Globus pallidus (tissue), 1 donor: ENCODE measurements at places on chromosomes 3 and 15.

DNA sequence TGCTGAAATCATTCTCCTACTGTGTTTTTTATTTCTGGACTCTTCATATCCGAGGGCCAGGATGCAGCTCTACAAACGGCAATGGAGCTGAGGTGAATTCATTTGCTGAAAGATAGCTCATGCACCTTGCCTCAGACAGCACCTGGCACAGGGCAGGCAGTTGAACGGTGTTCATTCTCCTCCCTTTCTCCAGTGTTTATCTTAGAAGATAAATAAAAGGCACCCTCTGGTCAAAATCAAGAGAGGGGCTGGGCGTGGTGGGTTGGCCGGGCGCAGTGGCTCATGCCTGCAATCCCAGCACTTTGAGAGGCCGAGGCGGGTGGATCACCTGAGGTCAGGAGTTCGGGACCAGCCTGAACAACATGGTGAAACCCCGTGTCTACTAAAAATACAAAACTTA is 79.3 kb upstream of the LMOD3 start:
- no peak for DNase-seq

GRCh38 chr15:78859971-78860719 is 12.5 kb upstream of the MORF4L1 start:
- peak; percentile 63 for DNase-seq

DNA sequence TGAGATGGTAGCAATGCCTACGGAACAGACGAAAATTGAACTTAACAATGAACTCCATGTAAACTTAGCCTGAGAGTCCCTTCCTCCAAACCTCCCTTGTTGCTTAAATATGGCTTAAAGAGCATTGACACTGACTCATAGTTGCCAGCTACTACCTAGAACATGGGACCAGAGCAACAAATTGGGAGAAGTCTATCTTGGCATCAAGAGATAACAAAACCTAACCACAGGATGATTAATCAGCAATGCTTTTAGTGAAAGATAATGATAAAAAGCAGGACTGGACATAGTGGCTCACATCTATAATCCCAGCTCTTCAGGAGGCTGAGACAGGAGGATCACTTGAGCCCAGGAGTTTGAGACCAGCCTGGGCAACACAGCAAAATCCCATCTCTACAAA is 117.8 kb upstream of the MNS1 start:
- no peak for DNase-seq

GRCh38 chr3:9879830-9880549 is at the start of gene CIDEC:
Gene CIDEC, minus strand, starts transcription at chr3:9880253. Its CDS starts 1,767 bp downstream, at chr3:9878486.
- no peak for DNase-seq

- DNase-seq: no peak
These were observed 357.2 kb downstream of the PDCD6IP start for GRCh38 chr3:34155666-34156065.

- DNase-seq: no peak
These were observed 610.6 kb upstream of the CFAP20DC start for GRCh38 chr3:59660376-59660775.

DNA sequence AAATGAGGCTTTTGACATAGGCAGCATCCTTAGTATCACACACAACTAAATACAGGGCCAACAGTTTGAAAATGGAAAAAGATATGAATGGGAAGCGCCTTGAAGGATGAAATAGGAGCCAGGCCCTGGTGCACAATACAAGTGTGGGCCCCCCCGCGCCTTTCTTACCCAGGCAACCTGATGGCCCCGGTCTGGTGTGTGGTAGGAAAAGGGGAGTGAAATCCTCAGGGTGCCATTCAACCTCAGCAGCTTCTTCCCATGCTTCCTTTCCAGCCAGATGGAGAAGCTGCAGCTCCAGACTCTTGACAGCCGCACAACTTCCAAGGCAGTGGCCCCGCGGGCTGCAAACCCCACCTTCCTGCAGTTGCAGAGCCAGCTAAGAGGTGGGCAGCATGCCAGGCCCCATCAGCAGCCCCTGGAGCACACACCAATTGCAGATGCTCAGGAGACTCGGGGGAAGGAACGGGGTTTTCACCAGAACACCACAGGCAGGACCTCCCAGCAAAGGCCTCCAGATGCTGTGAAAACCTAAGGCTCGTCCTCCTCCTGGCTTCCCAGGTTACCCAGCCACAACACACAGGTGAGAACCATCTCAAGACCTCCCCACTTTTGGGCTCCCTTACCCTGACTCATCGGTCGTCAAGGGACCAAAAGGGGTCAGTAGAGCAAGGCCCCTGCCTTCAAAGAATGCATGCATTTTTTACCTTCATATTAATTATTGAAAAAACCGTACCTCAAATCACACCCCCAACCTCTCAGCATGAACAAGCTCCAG is 101.6 kb downstream of the CPN2 start:
- no peak for DNase-seq

DNA sequence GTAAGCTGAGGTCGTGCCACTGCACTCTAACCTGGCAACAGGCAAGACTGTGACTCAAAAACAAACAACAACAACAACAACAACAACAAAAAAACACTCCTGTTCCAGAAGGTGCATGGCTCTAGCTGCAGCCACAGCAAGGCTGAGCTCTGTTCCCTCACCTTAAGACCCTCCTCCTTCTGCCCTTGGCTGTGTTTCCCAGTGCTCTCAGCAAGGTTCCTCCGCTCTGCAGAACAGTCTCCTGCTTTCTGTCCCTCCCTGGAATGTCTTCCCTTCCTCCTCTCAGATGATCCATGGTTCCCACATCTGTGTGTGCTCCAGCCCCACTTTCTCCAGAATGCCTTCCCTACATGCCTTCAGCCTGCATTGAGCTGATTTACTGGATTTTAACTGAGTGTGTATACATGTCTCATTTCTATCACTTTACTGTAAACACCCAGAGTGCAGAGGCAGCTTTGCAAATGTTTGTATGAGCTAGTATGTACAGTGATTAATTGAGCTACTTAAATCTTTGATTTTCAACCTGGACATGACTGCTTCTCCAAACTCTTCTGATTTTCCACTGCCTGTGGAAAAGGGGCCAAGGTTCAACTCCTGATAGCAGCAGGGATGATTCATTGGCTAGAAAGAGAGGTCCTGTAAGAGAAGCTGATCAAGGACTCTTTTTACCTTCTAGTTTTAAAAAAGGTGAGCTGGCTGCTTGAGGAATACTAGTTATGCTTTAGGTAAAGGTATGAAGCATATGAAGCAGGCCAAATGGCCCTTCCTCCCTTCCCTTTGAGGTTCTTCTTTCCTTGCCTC is 14.7 kb downstream of the ANKUB1 start:
- DNase-seq: no peak

DNA sequence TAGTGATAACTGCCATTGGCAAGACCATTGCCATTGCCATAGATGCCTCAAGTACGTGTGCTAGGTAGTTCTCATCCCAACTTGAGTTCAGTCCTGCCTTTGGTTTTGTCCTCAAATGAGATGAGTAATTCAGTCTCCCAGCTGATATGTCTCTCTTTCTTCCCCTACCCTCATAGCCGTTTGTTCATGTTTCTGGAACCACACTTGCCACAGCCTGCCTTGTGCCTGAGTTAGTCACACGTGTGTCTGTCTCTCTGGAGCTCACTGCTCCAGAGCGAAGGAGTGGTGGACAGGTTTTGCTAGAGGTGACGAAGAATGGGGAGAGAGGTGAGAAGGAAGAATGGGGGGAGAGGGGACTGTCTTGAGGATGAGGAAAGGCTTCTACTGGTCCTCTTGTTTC is 88.0 kb upstream of the IGF1R start:
- no peak for DNase-seq

DNA sequence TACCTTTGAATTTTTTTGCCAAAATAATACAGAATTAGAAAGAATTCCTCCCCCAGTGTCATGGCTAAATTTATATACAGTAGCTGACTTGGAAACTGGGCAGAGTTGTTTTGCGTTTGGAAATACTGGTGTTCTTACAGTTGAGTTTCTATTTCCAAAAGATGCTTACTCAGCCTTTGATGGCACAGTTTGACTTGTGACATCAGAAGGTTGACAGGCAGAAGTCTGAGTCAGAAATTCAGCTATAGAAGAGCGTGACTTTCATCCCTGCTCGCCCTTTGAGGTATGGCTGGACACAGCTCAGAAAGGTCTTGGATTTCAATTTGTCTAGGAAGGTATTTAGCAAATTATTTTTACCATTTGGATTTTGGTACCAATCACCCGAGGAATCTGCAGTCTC is 175.8 kb downstream of the VGLL4 start:
- no peak for DNase-seq

GRCh38 chr15:74454764-74455500 is 6.0 kb downstream of the UBL7 start:
- no peak for DNase-seq

DNA sequence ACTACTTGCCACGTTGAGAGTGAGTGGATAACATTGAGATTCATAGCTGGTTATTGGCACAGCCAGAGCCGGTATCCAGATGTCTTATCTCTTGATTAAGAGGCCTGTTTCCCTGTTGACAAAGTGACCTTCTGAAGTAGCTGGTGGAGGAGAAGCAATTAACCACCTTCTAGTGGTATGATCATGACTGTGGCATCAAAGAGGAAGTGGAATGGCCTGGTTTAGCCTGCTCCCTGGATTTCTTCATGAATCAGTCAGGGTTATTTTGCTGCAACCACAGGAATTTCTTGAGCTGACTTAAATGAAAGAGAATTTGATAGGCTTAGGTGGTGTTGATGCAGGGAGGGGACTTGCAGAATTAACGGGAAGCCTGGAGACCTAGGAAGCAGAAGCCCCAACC is 398.3 kb downstream of the MFSD1 start:
- no peak for DNase-seq

DNA sequence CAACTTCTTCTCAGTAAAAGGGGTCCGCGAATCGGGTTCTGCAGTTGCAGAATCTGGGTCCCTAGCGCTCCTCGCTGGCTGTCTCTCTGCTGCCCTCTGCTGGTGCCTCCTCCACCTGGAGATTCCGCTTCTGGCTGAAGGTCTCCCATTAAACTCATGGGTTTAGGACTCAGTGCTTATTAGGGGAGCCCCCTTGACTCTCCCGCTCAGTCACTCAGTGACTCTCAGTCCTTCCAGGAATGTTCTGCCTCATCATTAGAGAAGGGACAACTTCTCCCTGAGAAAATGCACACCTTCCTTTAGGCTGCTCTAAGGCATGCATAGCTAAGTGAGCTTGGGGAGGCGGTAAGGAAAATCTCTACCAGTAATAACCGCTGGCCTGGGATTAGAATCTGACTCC is 7.1 kb downstream of the CPN2 start:
- peak; percentile 43 for DNase-seq

DNA sequence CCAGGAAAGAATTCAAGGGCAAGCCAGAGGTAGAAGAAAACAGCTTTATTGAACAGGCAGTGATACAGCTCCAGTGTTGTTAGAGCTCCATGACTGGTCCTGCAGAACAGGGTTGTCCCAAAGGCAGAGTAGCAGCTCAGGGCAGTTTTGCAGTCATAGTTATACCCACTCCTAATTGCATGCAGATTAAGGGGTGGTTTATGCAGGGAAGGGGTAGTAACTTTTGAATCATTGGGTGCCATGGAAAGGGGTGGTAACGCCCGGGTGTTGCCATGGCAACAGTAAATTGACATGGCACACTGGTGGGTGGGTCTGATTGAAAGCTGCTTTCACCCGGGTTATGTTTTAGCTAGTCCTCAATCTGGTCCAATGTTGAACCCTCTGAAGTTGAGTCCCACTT is 9.7 kb upstream of the RAB6B start:
- no peak for DNase-seq

DNA sequence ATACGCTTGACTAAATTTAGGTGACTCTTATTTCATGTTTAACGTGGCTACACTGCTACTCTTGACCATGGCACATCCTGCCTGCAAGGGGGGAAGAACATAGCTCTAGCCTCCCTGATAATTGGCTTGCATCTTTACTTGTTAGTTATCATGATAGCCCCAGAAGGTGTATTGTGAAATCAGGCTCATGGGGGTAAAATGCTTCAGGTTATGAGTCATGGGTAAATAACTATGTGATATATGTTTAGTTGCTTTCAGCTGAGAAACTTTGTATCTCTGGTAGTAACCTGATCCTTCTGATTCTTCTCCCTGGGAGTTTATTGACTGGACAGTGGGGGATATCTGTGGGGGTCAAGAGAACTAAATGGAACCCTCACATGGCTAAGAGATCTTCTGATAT is 660.8 kb upstream of the UBE2E2 start:
- no peak for DNase-seq

DNA sequence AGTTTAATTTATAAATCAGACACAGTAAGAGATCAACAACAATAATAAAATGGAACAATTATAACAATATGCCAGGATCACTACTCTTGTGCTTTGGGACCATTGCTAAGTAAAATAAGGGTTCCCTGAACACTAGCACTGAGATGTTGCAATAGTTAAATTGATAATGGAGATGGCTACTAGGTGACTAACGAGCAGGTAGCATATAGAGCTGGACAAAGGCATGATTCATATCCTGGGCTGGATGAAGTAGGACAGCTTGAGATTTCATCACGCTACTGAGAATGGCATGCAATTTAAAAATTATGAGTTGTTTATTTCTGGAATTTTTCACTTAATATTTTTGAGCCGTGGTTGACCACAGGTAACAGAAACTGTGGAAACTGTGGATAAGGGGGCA is 20.7 kb upstream of the MYZAP start:
- DNase-seq: no peak

DNA sequence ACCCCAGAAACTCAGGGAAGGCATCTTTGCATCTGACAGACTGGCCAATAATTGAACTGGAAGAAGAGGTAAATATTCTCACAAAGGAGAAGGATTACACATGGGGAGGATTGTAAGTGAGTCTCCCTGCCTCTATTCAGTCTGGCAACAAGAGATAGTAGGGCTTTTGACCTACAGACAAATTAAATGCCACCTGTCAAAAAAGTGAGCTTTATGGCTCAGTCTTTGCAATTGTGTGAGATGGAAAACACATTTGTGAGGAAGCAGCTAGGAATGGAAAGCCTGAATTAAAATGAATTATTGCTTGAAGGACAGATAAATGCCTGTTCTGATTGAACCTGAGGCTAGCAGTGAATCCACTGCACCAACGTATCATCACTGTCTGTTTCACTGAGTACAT is 173.3 kb upstream of the GOLIM4 start:
- DNase-seq: no peak

DNA sequence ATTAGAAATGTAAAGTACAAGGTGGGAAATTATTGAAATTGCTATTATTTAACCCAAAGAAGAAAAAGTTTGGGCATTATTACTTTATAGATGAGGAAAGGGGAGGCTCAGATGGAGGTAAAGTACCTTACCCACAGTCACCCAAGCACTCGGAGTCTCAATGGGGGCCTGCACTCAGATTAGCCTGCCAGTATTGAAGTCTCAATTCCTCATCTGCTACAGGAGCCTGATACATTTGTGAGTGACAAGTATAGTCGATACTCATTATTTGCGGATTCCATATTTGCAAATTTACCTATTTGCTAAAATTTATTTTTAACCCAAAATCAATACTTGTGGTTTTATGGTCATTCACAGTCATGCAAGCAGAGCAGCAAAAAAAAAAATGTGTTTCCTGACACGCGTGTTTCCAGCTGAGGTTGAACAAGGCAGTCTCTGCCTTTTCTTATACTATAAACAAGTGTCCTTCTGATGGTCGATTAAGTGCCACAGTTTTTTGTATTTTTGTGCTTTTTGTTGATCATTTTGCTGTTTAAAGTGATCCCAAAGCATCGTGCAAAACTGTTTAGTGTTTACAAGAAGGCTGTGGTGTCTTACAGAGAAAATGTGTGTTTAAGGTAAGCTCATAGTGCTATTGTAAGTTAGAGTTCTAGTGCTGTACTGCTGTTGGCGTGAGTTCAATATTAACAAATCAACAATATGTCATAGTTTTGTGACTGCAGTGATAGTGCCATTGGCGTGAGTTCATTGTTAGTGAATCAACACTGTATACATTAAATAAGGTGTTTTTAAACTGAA is 48.0 kb downstream of the ARHGEF26 start:
- no peak for DNase-seq
